NCI-H1092 treated with DMSO at 0.1 percent for 48 hours (cell line): ENCODE measurements at places on chromosomes 5 and 9.

- DNase-seq = no peak
Measured at GRCh38 chr9:124511426-124511840, 4.2 kb upstream of the NR5A1 start.

- DNase-seq = no peak
Measured at GRCh38 chr5:75142566-75143136, 90.3 kb upstream of the GCNT4 start.

DNA sequence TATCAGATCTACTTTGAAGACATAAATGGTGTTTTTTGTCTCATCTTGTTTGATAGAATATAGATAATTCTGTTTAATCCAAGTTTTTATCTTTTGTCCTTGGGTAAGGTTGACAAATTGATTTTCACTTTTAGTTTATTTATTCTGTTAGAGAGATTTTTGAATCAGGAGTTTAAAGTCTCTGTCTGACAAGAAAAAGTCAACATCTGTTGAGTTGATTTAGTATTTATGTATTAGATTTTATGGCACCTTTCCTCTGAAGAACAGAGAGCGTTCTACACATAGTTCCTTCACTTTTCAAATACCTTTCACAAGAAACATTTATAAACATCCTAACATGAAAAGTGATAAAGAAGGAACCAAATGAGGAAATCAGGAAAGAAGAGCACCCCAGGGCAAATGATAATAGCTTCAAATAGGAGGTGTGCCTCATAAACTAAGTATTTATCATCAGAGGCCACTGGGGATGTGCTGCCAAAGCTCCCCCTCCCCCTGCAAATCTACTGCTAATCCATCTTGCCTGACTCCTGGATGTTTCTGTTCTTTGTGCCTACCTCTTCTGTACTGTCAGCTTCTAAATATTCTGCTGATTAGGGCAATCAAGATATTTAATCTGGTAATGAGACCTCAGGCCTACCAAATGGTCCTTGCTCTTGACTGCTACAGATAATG, 457.7 kb upstream of the CHD1 start:
- no peak for DNase-seq

DNA sequence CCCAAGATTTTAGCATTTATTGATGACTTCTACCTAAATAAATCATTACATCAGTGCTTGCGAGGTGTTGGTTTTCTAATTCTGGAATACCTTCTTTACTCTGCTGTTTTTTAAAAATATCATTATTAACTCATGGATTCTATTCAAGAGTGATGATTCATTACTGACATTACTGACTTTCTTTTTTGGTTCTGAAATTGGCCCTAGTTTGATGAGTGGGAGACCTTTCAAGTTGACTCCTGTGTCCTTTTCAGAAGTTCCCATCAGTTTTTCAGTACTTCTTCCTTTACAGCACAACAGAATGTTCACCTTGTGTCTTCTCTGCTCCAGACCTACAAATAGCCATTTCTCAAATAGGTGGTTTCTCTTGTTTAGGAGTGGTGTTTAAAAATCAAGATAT, 114.1 kb downstream of the PCSK5 start:
- DNase-seq = no peak

DNA sequence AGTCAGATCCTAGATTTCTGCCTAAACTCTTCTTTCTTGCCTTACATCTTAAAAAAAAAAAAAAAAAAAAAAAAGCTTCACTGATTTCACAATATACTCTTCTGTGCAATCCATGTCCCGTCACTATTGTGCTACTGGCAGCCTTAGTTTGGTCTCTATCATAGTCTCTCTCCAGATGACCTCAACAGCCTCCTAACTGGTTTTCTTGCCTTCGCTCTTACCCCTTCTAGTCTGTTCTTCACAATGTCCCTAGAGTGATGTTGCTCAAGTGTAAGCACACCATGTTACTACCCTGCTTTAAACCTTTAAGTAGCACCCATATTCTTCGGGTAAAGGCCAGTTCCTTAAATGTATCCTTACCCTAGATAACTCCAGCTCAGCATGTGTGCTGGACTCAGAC, 25.8 kb downstream of the CD180 start:
- DNase-seq = no peak

DNA sequence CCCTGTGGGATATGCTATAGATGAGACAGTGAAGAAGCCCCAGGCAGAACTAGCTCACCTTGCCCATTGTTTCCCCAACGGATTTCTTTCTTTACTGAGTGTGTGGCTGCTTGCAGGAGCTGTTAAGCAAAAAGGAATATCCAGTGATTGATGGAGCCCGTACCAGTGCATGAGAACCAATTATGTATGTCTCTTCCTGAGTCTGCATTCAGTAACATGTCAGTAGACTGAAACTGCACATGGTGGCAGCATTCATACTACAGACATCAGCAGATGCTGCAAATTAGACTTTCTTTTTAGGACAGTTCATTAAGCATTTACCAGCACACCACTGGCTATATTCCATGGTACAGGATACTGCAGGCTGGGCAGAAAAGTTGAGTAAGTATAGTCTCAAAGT, 90.3 kb upstream of the PLCXD3 start:
- no peak for DNase-seq

GRCh38 chr9:115008536-115009270, 78.3 kb upstream of the TNFSF8 start:
- DNase-seq = no peak

DNA sequence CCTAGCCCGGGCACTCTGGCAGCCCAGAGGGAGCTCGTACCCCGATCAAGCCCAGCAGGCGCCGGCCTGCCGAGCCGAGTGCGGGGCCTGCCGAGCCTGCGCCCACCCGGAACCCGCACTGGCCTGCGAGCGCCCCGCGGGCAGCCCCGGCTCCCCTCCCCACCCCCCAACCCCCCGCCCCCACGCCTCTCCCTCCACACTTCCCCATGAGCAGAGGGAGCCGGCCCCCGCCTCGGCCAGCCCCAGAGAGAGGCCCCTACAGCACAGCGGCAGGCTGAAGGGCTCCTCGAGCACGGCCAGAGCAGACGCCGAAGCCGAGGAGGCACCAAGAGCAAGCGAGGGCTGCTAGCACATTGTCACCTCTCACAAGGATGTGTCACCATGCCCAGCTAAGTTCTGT, 36.2 kb upstream of the CCDC180 start:
- no peak for DNase-seq

DNA sequence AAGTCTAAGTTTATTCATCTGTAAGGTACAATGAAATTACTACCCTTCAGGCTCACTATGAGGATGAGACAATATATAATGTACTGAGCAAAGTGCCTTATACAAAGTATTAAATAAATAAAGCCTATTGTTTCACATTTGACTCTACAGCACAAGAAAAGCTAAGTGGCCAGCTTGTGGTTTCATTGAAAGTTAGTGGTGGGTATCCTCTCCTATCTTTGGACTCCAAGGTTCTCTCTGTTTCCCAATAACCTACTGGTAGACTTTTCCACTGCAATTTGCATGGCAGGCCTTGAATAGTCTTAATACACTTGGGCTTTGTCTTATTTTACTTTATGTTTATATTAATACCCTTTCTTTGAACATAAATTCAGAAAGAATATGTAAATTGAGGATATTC, 262.7 kb downstream of the DEPDC1B start:
- no peak for DNase-seq

GRCh38 chr5:177968661-177969211, 27.3 kb downstream of the PROP1 start:
- DNase-seq = no peak

- DNase-seq = no peak
Measured at GRCh38 chr5:44499381-44499780, 110.2 kb upstream of the FGF10 start.

GRCh38 chr5:125584140-125584520, 837.7 kb upstream of the ZNF608 start:
- no peak for DNase-seq

DNA sequence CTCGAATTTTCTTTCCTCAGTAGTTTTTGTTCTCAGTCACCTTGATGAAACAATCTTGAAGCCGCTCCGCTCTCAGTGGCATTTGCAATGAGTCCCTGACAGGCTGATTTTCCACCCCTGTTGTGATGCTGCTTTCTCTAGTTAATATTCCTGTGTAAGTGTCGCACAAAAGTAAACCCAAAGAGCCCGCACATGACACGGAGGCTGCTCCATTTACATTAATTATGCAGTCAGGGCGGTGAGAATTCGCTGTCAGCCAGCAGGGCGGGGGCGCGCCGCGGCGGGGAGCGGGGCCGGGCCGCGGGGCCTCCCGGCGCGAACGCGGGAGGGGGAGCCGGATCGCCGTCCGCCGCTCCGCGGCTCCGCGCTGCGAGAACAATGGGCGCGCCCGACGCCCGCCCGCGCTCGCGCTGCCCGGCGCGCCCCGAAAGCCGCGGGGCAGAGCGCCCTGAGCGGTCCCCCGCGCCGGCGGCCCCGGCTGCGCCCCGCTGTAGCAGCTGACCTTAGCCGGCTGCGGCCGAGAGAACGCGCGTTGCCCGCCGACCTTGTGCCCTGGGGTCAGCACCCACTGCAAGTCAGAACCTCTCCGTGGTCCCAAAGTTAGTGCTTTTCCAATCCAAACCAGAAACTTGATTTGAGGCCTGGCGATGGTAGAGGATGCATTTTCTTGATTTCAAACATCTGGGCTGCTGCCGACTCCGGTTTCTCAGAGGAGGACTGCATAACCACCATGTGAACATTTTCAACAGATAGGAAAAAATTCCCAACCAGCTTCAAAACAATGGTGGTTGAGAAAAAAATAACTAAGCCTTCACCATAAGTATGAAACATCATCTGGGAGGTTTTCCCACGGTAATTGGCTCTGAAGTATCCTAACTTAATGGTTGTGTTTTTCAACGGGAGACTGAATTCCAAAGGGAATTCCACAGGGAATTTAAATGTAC, 142.6 kb downstream of the PBX3 start:
- DNase-seq = peak; percentile 77

- DNase-seq = no peak
Measured at GRCh38 chr5:106397700-106398099, 1273.0 kb downstream of the EFNA5 start.

- no peak for DNase-seq
Measured at GRCh38 chr5:61029456-61030162, 84.6 kb downstream of the NDUFAF2 start.

DNA sequence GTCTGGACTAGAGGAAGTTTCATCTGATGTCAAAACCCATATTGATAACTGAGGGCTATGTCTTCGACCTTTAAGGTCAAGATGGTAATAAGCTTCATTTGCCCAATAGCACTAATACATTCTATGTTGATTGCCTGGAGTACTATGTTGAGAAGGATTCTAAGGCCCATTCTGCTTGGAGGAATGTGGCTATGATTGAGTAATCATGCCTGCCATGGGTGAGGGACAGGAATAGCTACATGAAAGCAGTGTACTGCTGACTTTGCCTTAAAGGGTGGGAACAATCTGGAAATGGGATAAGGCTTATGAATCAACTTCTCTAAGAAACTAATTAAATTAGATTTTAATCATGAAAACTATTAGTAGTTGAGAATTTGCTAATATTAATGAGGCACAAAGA, 13.6 kb downstream of the NNT start:
- DNase-seq = no peak

DNA sequence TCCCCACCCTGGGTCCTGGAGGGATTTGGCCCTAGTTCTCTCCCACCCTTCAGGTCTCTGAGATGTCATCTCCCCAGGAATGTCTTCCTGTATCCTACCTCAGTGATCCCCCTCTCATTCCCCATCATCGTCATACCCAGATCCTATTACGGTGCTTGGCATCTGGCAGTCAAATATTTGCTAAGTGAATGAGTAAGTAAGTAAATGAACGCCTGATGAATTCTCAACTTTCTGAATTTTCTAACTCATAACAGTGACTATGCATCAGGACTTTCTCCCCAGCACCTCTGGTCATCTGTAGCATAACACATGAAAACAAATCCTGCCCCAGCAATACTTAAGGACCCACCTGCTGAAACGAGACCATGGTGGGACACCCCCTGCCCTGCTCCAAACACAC, 244.2 kb downstream of the EBF1 start:
- DNase-seq = no peak

- DNase-seq = no peak
Measured at GRCh38 chr5:119264186-119264585, 91.6 kb upstream of the TNFAIP8 start.

DNA sequence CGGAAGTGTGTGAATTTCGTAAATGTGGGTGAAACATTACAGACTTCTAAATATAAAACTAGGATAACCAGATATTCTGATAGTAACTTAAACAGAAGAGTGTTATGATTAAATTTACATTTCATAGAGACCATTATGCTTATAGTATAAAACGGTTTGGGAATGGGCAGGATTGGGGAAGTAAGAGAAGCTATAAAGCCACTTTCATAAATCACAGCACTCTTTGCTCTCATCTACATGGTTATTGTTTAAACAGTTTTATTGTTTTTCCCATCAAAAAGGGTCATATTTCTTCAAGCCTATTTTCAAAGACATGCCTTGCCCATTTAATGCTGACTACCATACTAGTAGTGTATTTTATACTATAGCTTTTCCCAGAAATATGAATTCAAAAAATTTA, 9.2 kb downstream of the ZFR start:
- no peak for DNase-seq

GRCh38 chr9:17990602-17991001, 411.7 kb downstream of the SH3GL2 start:
- DNase-seq = no peak
